ENCODE measurements at places on chromosomes 7 and 10.

DNA sequence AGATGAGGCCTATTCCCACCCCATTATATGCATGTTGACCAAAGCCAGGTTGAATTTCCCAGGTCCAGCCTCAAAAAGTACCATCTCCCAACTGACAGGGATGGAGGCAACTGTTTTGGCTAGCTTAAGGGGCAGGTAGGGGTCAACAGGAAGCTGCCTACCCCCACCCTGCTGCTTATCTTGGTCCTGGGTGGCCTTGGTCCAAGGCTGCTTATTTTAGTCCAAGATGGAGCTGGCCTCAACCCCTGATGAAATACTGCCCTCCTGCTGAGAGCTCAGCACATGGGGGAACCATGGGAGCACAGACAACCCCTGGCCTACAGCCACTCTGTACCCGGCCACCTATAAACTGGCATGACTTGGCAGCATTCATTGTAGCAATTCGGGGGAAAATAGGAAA is 23.1 kb downstream of the MYO1G start:
- DNase-seq = no peak

DNA sequence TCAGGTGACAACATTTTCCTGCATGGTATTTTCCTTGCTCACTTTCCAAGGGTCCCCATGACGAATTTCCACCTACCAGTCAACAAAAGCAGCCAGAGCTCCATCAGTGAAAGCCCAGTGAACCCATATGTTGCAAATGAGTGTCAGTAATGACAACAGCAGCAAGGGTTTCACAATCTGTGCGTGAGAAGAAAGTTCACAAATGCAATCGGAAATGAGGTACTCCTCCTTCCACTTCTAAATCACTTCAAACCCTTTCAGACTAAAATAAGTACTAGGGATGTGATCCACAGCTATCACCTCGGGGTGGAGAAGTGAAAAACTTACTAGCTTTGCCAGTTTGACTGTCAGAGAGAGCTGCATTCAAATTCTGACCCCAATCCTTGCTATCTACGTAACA is 55.6 kb upstream of the BET1 start:
- peak; percentile 93 for DNase-seq

GRCh38 chr10:109891105-109891504 is 32.2 kb downstream of the XPNPEP1 start:
- DNase-seq = no peak

DNA sequence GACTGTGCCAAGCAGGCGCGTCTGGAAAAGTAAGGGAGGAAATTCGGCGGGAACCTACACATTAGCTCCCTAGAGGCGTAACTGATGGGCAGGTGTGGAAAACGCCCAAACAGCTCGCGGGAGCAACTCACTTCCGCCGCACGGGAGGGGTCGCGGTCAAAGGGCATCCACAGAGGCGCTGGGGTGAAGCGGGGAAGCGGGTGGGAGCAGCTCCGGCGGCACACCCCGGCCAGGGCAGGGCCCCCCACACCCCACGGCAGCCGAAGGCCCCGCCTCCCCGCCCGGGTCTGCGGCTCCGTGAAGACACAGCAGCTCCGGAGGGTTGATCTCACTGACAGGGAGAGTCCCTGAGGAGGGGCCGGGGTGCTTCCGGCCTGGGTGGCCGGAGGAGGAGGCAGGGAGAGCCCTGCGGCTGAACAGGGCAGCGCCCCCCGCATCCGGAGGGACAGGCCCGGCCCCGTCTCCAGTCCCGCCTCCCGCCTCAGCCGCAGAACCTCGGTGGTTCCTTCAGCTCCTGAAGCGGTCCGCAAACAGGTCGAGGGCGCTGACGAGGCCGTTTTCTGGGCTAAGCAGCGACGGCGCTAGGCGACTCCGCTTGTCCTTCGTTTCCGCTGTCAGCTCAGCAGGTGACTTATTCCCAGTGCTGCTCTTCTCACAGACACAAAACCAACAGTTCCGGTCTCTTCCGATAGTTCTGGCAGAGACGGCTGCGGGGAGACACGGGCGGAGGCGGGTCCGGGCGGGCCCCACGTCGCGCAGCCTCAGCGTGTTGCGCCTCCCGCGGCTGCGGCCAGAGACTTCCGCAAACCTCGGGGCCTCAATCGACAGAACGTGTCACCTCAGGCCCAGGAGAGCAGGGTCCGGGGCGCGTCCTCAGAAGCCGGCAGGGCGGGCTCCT is 276.1 kb downstream of the DNAJB6 start:
- DNase-seq = no peak

DNA sequence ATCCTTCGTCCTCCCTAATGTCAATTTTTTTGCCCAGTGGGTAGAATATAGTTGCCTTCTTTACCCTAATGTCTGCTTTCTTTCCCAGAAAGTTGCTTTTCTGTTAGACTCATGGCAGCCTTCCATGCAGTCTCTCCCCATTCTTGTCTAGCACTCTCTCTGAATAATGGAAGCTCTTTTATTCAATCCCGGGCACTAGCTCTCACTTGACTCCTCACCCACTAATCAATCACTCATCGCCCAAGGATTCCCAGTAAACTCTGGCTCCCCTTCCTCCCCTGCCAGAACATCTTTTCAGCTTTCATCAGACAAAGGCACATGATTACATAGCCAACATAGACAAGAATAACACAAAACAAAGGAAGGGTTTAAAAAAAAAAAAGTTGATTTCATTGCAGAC is 100.2 kb upstream of the RELN start:
- DNase-seq = no peak

DNA sequence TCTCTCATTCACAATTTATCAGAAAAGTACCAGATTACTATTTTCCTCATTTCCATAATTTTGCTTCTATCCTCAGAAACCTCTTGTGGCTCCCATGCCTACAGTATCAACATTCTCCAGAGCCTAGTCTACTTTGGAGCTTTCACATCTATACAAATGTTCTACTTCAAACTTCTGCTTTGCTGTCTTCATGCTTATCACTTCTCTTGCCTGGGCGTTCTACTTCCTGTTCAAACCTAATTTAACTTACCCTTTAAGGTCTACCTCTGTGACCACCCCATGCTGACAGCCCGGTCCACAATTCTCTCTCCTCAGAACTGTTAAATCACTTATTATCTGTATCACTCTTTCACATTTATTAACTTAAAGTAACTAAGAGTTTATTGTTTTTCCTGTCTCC is 6.1 kb upstream of the PTPN12 start:
- no peak for DNase-seq

DNA sequence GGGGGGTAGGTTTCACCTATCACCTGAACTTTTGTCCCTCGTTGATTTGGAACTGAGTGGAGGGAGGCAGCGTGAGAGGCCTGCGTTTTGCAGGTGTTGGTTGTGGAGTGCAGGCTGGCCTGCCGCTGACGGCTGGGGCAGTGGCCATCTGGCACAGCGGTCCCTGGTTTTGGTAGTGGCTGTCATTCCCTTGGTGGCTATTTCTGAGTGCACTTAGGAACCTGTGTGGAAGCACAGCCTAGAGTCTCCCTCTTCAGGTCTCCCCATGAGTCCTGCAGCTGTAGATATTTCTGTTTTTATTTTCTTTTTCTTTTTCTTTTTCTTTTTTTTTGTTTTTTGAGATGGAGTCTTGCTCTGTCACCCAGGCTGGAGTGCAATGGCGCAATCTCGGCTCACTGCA is 129.2 kb downstream of the CUL2 start:
- peak; percentile 36 for DNase-seq

DNA sequence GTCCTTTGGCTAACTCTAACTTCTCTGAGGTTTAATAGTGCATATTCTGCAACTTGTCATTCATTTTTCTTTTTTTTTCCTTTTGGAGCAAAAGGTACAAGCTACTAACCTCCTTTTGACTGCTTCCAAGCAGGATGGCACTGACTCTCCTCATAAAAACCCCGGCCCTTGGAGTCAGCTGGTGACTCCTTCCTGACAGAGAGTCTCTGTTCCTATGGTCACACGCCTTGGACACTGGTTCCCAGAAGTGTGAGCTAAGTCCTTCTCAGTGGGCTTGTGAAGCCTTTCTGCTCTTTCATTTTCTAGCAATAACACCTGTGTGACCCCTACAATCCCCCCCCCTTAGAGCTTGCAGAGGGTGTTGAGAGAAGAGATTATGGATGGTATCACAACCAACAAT is 21.7 kb downstream of the DOCK4 start:
- DNase-seq = no peak

DNA sequence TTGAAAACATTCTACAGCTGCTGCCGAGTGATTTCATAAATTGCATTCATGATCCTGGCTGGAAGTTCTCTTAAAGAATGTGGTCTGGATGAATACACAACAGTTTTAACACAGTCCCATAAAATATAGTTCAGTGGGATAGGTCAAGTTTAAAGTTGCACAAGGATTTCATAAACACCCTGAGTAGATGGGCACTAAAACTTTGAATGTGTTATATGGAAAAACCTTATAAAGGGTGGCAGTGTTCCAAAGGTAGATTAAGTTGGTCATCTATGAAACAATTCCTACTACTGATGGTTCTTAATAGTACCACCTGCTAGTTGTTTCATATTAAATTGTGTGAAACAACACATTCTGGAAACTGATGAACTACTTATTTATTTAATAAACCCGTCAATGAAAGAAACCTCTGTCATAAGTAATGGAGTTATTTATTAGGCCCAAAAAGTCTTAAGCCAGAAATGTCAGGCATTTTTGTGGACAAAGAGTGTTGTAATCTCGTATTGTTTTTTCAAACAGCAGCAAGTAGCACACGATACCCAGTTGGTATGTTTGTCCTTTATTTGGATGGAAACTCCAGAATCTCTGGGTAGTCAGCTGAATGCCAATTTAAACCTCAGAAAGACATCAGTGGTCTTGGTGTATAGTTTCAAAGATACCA is 14.3 kb upstream of the RPA3 start:
- DNase-seq = peak; percentile 95

- DNase-seq = no peak
These were observed 54.0 kb downstream of the GLCCI1 start for GRCh38 chr7:8022628-8023027.

DNA sequence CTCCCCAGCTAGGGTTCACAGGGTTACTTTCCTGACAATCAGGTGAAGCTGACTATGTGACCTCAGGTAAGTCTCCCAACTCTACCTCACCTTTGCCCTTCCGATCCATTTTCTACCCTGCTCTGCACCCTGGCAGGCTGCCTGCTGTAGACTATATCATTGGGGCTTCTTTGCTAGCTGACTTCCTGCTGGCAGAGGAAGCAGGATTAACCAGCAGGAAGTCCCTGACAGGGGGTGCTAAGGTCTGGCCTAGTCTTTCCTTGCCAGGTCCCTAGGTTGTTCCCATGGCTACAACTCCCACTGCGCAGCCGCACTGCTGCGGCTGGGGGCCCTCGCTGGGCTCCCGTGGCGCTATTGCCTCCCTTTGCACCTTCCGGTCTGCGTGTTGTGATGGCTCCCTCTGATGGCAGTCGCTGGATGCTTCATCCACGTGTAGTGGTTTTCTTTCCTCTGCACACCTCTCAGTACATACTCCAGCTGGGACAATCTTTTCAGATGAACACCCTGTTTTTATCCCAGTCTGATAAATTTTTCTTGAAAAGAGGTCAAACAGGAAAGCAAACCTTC is 365.9 kb downstream of the REEP3 start:
- DNase-seq = no peak

- DNase-seq = no peak
These were observed 99.2 kb downstream of the DLG5 start for GRCh38 chr10:77827366-77827765.

DNA sequence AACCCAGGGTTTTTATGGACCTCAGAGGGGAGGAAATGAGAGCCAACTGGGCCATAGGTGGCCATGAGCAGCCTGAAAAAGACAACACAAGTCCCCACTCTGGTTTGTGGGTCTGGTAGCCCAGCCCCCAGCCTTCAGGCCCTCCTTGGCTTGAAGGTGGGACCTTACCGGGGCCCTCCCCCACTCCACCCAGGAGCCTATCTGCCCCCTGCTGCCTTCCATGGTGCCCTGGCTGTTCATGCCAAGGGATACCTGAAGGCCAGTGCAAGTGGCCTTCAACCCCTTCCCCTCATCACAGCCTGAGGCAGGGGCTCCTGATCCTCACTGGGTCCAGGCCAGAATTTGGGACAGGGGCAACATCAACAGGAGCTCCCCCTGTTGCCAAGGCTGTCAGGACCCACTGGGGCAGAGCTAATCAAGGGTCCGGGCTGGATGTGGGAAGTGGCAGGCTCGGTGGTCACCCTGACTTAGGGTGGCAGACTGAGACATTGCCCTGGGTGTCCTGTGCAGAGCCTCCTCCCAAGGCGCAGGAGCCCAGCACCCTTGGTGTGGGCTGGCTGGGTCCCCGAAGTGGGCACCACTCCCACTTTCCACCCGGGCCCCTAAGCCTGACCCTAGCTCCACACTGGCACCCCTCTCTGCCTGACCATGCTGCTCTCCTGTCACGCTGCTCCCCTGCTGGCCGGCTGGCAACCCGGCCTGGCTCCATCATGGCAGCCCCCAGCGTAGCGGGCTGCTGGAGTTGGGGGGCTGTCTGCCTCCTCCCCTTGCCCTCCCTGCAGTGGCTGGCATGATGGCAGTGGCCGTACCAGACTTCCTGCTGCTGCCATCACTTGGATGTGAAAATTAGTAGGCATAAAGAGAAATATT is 6.4 kb downstream of the WDFY4 start:
- DNase-seq = no peak

- DNase-seq = no peak
These were observed 15.8 kb upstream of the TMEM236 start for GRCh38 chr10:17736223-17736622.

DNA sequence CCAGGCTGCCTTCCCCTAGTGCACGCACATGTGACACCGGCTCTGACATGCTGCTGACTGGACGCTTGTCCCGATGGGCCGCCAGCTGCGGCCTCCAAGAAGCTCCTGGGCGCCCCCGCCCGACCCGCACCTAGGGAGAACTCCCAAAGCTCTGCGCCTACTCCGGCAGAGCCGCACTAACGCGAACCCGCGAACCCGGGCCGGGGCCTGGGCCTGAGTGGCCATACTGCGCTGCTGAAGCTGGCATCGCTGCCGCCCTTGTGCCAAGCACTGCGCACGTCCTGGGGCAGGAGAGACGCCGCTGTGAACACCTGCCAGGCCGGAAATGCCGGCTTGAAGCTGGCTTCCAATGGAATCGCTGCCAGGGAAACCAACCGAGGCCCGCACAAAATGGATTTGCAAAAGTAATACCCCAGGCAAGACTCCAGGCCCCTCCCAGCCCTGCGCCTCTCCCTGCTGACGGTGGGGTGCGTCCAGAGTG is 85.1 kb downstream of the WASHC2A start:
- DNase-seq = no peak

DNA sequence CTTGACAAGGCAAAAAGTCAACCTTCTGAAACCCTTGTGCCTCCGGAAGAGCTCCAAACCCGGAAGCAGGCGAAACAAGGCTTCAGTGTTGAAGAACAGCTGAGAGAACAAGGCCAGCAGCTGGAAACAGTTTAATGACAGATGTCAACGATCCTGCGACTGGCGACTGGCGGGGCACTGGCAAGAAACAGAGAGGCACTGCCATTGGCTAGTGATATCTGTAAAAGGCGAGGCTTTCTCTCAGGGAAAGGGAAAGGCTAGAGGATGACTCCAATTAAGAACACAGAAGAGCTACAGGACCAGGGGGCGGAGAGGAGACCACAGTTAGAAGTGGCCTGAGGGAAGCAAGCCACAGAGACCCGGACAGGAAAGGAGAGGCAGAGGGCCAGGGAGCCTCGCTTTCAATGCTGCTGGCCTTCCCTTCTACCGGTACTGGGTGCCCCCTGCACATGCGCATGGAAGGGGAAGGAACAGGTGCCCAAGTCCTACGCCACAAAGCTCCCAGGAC is 19.4 kb downstream of the ITGB1 start:
- DNase-seq = peak; percentile 38

GRCh38 chr10:77892021-77892739 is 34.4 kb downstream of the DLG5 start:
- DNase-seq = no peak
